CD4-positive, alpha-beta T cell treated with Interleukin-4 for 4 hours (primary cell): ENCODE measurements at places on chromosomes 12 and 14.

- DNase-seq = no peak
Observed at GRCh38 chr14:63992858-63993257, 140.1 kb downstream of the SYNE2 start.

- DNase-seq = no peak
Observed at GRCh38 chr12:108888031-108888430, 8.1 kb downstream of the DAO start.

GRCh38 chr14:51504669-51505068 lies 147.0 kb upstream of the FRMD6 start:
- DNase-seq = no peak

- no peak for DNase-seq
Observed at GRCh38 chr12:65229441-65229840, 49.0 kb upstream of the MSRB3 start.

DNA sequence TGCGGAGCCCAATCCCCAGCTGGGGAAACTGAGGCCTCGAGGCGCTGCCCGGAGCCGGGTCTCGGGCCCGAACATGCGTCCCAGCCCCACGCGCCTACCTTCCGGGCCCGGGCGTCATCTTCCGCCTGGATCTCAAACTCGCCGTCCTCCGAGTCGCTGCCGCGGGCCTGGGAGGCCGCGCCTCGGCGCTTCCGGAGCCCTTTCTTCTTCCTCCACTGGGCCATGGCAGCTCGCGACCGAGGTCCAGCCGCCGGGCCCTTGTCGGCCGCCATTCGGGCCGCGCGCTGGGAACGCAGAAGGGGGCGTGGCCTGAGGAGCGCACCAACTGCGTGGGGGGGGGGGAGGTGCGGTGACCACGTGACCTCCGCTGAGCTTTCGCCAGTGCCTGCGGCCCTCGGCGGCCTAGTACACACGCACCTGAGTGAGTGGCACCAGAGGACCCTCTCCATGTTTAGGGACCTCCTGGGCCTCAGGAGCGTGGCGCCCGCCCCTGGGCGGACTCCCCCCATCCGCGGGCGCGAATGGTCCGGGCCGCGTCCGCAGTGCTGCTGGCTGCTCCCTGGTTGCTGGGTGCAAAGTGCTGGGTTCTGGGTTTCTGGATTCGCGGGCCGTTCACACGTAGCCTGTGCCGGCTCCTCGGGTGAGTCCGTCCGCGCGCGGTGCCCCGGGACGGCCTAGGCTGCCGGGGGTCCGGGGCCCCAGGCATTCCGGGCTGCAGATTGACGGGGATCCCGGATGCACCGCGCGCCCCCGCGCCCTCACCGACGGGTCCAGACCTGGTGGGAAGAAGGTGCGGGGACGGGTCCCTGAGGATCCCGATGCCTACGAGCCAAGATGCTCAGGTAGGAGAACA lies at the start of the genes DDX54 and RITA1:
TSS of gene DDX54 (minus strand) at position 299 of the 853 bp plus-strand sequence. CDS start at position 272, 27 bp downstream.
TSS of gene RITA1 (plus strand) at position 542 of the 853 bp plus-strand sequence. CDS start 1,026 bp downstream, outside the sequence.
- DNase-seq = peak; percentile 74

- DNase-seq = no peak
Observed at GRCh38 chr12:132562489-132563021, 47.8 kb downstream of the LRCOL1 start.

- DNase-seq = no peak
Observed at GRCh38 chr12:1643905-1644533, 15.0 kb downstream of the WNT5B start.

- DNase-seq = no peak
Observed at GRCh38 chr12:78430551-78430950, 434.0 kb upstream of the SYT1 start.

DNA sequence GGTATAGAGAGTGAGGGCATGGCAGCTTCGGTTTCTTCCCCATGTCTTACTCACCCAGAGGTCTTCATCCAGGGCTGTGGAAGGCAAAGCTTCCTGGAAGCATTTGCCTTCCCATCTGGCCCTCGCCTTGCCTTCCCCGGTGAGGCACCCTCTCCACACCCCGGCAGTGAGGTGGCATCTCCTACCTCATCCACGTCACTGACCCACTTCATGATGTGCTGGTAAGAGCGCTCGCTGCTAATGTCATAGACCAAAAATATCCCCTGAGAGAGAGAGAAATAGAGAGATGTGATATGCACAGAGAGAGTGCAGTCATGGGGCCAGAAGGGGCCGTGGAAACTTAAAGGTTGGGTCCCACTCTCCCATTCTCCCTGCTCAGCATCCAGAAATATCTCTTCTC lies 8.3 kb upstream of the GPX2 start:
- DNase-seq = no peak

DNA sequence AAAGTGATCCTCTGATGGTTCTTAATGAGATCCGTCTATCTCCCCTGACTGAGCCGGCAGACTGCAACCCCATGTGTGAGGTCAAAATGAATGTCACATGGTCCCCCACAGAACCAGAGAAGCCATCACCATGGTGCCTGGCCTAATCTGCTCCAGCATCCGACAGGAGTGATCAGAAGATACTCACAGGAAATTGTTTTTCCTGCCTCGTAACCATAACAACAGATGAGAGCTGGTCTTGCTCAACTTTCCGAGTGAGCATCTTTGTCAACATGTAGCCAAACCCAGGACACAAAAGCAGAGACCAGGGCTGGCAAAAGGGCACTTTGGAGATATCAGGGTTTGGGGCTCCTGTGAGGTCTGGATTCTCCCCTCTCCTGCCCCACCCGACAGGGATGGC lies 72.1 kb upstream of the C14orf180 start:
- DNase-seq = no peak

- DNase-seq = no peak
Observed at GRCh38 chr14:105384605-105385321, 13.6 kb upstream of the TEX22 start.

DNA sequence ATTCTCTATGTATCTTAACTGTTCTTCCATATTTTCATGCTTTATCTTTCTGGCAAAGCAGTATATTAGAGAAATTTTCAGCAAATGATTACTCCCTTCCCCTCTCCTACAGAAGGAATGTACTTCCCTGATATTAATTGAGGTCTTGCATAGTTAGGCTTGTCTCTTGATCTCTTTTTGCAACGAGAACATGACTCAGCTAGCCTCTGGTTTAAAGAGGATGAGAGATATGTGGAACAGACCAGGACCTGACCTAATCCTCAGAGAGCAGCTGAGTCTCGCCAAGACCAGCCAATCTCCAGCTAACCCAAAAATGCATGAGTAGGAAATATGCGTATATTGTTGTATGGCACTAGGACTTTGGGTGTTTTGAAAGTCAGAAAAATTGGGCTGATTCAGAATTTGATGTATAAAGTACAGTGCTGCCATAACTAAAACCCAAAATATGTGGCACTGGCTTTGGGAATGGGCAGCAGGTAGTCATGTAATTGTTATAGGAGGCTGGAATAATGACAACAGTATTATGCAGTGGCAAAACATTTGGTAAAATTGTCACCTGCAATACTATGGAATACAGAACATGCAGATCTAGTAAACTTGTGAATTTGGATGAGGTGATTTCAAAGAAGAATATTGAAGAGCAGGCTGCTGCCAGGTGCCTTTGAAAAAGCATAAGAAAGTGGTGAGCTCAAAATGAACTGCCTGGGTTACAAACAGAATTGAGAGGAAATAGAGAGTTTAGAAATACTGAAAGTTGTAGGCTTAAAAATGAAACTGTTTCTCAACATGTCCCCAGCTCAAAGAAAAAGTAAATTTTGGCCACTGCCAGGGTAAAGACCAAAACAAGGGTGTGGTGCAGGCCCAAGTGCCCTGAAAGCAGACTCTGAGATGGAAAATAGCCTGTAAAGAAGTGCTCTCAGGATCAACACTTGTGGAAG lies 9.3 kb upstream of the USP15 start:
- peak; percentile 24 for DNase-seq

GRCh38 chr12:75327642-75328041 lies 2.5 kb downstream of the CAPS2 start:
- no peak for DNase-seq

- no peak for DNase-seq
Observed at GRCh38 chr14:92280554-92281262, 42.3 kb upstream of the SLC24A4 start.

DNA sequence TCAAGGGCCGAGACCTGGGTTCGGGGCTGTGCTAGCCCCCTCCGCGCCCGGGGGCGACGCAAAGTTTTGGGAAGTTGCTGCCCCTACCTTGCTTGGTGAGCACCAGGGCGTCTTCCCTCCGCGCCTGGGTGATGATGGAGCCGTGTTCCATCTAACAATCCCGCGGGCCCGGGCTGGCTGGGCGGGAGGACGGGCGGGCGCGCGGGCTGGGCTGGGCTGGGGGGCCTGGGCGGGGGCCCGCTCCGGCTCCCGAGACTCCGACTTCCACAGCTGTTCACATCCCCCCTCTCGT lies 298 bp downstream of the CTDSP2 start:
- no peak for DNase-seq

DNA sequence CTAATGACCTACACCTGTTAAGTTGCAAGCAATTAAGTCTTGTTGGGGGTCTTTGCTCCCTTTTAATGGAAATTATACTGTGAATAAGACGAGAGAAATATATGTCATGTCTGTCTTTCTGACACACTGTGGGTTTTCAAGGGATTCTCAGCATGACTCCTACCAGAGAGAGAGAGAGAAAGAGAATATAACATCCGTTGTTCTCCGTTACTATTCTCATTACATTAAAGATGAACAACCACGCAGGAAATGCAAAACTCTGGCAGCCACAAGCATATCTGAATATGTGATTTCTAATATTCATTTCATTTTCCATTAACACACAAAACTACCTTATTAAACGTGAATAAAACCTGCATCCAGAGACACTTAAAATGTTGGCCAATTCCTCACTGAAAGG lies 67.3 kb upstream of the EGLN3 start:
- peak; percentile 46 for DNase-seq

GRCh38 chr14:37597538-37597913 lies 2.1 kb downstream of the TTC6 start:
- no peak for DNase-seq

DNA sequence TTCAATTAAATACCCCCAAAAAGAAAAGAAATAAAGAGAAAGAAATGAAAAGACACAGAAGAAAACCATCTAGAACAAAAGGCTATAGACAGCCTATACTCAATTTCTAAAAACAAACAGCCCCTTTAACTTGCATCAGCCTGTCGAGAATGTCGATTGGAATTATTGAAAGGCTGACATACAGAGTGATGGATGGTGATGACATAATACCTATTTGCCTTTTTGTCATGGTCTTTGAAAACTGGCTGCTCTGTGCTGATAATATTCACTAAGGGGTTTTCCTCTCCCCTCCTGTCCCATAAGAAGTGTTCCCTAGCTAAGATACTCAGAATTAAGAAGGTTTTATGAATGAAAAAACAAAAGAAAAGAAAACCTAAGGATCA lies 393.7 kb downstream of the SOX5 start:
- no peak for DNase-seq

DNA sequence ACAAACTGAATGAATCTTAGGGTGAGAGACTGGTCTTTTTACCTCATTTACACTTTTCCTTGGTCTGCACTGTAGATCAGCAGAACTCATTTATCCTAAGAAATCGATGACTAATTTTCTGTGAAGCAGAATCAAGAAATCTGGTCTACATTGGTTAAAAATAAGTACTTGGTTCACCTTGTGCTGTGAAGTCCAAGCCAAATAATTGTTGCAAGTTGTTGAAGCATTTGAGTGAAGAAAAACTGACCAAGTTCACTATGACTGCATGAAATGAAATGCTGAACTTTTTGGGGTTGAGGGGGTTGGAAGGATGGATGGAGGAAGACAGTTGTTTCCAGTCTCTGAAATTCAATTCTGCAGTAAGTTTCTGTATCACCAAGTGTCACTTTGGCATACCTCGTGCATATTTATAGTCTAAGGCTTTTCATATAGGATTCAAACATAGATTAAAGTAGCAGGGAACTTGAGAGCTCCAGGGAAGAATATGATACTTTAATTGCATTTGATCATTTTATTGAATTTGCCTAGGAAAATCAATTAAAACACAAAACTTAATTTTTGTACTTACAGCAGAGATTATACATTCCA lies 75.0 kb downstream of the FAR2 start:
- no peak for DNase-seq

- no peak for DNase-seq
Observed at GRCh38 chr12:108196319-108196718, 67.2 kb downstream of the WSCD2 start.

- no peak for DNase-seq
Observed at GRCh38 chr12:75900226-75900625, 131.3 kb downstream of the PHLDA1 start.

GRCh38 chr14:105941226-105942166 lies 415.1 kb downstream of the TMEM121 start:
- no peak for DNase-seq

- DNase-seq = no peak
Observed at GRCh38 chr14:36755756-36756155, 94.1 kb downstream of the PAX9 start.

GRCh38 chr12:130288206-130288605 lies 49.5 kb upstream of the PIWIL1 start:
- no peak for DNase-seq
